NCI-H774 (cell line): ENCODE measurements at places on chromosomes 16 and 17.
A peak's percentile ranks its signal among the peaks of the same experiment; 100 is the strongest.

DNA sequence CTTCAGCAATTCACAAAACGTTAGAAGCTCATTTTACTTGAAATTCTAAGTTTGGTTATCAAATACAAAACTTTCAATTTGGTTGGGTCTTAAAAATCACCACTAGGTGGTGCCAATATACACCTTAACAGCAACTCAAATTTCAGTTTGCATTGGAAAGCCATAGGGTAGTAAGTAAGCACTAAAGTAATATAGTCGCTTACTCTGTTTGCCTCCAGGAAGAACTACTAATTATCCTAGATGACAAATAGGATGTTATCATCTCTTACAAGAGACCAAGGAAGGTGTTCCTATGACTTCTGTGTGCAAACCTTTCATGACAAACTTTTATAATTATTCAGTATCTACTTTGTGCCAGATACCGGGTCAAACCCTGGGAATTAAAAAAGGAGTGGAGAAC, 93.3 kb downstream of the MYO1D start:
- peak; percentile 63 for DNase-seq

DNA sequence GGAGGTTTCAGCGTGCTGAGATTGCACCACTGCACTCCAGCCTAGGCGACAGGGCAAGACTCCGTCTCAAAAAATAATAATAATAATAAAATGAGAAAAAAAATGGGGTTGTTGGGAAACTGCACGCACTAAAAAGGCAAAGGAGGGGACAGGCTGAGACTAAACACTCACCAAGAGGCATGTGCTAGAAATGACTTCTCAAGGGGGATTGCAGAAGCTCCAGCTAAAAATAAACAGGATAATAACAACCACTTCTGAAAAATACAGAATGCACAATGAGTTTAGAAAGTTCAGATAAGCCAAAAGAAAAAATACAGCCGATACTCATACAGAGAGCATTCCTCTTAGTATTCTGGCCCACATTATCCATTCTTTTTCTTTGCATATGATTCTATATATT, 15.1 kb upstream of the TIMP2 start:
- DNase-seq: no peak

DNA sequence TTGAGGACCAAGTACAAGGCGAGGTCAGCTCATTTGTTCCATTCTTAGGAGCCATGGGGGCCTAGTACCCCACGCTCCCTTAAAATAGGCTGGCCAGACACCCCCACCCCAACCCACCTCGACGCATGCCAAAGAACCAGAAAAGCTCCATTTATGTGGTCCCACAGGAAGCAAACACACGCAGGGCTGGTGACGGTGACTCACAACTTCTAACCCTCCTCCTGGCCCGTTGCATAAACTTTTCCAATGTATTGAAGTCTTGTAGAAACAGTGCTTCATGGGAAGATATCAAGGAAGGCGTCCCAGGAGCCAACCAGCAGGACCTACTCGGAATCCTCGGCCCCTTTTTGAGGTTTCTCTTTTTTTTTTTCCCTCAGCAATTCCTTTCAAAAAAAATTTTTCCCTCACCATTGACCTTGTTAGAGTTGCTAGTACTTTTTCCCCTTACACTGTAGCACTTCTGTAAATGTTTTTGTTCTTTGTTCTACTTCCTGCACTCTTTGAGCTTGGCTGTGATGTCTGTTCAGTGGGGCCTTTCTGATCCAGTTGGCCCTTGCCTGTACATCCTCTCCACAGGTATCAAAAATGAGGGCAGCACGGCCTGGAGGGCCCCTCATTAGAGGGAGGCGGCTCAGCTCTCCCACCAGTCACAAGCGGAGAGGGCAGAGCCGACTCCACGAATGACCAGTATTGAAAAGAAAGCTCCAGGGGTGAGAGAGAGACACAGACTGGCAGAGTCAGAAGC, 208.3 kb downstream of the RGS9 start:
- DNase-seq: no peak

DNA sequence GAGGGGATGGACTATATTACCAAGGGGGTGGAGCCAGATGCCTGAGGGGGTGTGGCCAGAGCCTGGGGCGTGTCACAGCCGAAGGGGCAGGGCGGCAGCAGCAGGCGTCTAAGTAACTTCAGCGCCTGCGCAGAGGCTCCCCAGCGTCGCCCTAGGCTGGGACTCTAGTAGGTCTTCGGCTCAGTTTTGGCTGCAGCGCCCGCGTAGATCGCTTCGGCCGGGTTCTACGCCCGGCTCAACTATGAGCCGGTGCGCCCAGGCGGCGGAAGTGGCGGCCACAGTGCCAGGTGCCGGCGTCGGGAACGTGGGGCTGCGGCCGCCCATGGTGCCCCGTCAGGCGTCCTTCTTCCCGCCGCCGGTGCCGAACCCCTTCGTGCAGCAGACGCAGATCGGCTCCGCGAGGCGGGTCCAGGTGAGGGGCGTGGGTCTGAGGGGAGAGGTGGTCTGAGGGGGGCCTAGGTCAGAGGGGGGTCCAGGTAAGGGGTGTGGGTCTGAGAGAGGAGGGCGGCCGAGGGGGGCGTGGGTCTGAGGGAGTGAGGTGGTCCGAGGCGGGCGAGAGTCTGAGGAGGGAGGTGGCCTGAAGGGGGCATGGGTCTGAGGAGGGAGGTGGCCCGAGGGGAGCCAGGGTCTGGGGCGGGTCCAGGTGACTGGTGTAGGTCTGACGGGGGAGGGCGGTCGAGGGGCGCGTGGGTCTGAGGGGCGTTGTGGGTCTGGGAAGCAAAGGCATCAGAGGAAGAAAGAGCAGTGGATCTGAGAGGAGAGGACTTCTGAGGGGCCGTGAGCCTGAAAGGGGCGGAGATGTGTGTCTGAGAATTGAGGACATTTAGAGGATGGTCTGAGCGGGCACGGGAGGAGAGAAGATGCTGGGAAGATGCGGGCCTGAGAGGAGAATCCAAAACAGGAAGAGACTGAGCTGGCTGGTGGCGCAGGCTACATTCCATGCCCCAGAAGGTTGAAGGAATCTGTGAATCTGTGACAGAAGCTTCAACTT, at the start of gene LPCAT2:
TSS of gene LPCAT2 (plus strand) at position 132 of the 991 bp plus-strand sequence. CDS start at position 242, 110 bp downstream.
- DNase-seq: peak; percentile 67

GRCh38 chr16:30874244-30874820, 19.5 kb downstream of the BCL7C start:
- DNase-seq: no peak

DNA sequence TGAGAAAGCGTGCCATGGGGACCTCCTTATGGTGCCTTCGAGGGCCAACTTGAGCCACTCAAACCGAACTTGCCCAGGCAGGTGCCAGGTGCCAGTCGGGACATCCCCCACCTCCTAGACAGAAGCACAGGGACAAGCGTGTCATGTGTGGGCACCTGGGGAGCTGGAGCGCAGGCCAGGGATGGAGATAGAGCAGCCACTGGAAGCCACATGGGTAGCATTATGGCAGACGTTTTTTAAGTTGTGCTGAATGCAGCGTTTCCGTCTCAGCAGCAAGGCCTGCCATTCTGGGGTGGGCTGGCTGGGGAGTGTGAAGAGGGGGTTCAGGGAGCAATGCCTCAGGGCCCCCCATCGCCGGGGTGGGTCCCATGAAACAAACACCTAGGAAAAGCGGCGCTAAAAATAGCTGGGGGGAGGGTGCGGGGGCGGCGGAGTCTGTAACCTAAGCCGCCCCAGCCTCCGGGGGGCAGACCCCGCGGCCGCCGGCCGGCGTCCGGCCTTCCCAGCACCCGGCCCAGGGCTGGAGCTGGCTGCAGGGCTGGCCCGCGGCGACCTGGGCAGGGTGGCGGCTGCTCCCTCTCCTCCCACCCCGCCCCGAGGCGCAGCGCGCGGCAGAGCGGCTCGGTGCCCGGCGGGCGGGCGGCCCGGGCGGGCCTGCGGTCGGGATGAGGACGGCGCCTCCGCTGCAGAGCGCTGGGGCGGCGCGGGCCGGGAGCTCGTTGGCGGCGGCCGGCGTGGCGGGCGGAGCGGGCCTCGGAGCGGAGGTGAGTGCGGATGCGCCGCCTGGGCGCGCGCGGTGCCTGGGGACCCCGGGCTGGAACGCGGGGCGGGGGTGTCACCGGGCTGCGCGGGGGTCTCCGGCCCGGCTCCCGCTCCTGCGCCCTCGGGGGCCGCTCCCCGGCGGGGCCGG, at the start of gene ZNF469:
TSS of gene ZNF469 (plus strand) at position 469 of the 910 bp plus-strand sequence. CDS start 44,512 bp downstream, outside the sequence.
- DNase-seq: no peak

GRCh38 chr17:11511696-11512095, 86.6 kb upstream of the DNAH9 start:
- no peak for DNase-seq

GRCh38 chr17:78317794-78318400, 42.0 kb downstream of the SOCS3 start:
- no peak for DNase-seq

GRCh38 chr16:11109566-11109965, 146.4 kb downstream of the SOCS1 start:
- DNase-seq: no peak

DNA sequence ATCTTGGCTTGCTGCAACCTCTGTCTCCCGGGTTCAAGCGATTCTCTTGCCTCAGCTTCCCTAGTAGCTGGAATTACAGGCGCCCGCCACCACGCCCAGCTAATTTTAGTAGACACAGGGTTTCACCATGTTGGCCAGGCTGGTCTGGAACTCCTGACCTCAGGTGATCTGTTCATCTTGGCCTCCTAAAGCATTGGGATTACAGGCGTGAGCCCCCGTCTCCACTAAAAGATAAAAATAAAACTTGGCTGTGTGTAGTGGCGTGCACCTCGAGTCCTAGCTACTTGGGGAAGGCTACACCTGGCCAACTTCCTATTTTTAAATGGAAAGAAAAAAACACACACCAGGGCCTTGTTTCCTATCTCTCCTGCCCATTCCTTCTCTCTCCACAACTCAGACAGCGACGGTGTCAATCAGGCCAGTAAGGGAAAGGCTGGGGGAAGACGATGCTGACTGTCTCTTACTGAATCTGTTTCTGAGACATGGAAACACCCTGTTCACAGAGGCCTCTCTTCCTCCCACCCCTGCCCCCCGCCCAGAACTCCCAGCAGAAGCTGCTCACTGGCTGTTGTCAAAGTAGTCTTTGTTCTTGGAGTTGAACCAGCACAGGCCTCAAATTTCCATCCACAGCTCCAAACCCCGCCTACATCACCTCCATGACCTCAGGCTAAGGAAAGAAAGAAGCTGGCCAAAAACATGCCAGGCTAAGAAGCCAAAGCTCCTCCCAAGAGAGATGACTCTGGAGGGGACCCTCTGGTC, 96.6 kb downstream of the NXN start:
- no peak for DNase-seq

GRCh38 chr16:47052666-47053640, 79.5 kb upstream of the DNAJA2 start:
- DNase-seq: no peak

DNA sequence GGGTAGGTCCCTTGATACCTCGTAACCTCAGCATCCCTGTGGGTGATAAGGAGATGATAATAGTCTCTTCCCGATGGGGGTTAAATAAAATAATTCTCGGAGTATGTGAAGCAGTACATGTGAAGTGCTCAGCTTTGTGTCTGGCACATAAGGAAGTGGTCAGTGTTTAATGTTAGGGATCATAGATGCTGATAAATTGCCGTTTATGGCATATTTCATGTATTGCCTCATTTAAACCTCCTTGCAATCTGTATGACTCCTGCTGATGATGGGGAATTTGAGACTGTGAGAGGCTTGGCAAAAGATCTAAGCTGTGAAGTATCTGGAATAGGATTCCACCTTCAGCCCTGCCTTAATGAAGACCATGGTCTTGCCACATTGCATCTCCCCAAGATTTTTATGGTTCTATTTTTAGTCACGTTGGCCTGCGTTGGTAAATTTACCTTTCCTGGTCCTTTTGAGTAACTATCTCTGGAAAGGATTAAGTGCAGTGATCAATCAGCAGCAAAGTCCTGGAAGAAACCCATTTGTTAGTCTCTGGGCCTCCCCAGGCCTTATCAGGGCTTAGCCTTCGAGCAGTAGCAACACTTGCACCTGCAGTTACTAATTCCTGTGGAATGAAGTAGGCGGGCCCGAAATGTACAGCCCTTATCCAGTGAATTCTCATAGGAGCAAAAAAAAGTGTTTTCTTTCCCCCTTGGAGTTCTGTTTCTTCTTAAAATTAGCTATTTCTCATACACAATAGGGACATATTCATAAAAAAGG, 144.9 kb downstream of the WWOX start:
- DNase-seq: no peak

GRCh38 chr16:1256874-1257322, 1.0 kb downstream of the TPSD1 start:
- no peak for DNase-seq

GRCh38 chr17:45333702-45334092, 16.9 kb upstream of the MAP3K14 start:
- DNase-seq: no peak

- DNase-seq: peak; percentile 45
These were observed 30.9 kb downstream of the IFT140 start for GRCh38 chr16:1580956-1581355.

DNA sequence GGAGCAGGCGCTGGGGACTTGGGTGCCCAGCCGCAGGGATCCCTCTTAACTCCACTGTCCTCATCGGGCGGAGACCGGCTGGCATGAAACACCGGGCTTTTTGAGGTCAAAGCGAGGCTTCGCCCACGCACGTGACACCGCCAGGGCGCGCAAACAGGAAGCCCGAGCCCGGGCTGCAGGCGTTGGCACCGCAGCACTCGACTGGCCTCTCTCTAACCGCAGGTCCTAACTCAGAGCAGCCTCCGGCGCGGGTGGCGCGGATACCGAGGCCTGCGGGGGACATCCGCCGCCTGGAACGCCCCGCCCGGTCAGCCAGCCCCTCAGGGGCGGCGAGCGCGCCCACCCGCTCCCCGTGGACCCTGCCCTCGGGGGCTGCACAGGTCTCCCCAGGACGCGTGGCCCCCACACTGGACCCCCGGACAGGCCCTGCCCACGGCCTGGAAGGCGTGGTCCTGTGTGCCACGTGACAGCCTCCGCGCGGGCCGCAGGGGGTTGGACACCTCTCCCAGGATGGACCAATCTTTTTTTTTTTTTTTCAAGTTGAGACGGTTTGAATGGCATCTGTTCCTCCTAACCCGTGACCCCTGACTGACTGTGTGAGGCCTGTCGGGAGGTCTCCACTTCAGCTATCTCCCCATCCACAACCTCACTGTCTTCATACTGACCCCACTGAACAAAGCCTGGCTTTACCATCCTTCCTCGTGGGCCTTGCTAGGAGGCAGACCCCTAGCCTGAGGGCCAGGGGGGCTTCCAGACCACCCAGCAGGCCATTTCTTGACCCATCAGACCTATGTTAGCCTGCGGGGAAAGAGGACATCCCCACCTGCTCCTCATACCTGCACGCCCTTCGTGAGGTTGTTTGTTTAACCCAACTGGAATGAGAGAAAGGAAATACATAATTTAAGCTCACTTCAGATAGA, 8.4 kb upstream of the SLC47A2 start:
- no peak for DNase-seq

DNA sequence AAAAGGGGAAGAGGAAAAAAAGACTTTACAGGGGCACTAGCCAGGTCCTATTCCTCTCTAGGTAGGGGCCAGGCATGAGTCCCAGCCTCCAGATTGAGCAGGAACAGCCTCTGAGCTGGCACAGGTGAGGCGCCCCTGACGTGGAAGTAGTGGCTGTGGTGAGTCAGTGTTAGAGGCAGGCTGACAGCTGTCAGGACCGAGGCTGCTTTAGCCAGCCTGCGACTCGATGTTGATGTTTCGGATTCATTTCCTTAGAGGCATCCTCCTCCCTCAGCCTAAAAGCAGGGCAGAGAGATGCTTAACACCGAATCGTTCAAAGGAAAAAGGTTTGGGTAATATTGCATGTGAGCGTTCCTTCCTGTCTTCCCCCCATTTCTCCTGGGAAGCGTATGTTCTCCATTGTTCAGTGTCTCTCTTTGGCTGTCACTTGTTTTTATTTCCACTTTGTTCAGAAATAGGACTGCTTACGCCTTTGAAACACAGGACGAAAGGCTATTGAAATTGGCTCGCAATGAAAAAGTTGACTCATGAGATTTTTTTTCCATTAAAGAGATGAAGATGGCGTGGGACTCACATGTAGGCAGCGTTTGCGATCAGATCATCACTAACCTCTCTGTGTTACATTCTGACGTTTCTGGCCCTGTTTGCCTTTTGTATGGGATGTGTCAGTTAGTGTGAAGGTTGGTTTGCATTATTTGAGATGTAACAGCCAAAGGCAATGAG, 1.3 kb downstream of the KIAA0513 start:
- DNase-seq: no peak
